ENCODE measurements at places on chromosomes 1 and 21.
A peak's percentile ranks its signal among the peaks of the same experiment; 100 is the strongest.

DNA sequence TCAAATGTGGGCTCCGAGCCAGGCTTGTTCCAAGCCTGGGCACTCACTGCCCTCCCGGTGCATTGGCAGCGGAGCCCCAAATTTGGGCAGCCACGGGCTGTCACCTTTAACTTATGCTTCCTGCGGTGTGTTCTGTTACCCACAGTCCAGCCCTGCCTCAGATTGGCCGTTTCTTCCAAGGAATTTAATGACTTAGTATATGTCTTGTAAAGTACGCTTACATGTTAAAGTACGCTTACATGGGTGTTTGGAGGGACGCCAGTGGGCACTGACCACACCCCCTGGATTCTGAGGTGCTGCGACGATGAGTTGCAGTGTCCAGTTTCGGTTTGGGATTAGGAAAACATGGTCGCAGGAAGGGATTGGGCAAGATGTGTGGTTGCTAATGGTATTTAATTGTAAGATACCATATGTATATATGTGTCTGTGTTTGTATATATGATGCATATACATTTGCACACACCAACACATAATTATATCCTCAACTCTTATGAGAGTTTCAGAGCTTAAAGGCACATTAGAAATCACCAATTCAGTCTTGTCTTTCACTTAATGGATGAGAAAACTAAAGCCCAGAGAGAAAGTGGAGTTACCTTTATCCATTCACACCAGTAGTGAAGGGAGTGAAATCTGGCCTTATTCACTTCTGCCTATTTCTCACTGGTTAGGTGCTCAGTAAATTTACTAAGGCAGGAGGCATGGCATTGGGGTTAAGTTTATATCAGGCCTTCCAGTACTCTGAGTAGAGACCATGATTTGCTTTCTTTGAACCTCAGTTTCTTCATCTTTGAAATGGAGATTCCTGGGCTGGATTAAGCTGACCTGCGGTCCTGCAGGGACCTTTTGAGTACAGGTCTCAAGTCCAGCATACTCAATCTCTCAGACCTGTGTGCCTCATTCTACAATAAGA, 1.0 kb downstream of the SMYD2 start:
- peak; percentile 71 for DNase-seq

DNA sequence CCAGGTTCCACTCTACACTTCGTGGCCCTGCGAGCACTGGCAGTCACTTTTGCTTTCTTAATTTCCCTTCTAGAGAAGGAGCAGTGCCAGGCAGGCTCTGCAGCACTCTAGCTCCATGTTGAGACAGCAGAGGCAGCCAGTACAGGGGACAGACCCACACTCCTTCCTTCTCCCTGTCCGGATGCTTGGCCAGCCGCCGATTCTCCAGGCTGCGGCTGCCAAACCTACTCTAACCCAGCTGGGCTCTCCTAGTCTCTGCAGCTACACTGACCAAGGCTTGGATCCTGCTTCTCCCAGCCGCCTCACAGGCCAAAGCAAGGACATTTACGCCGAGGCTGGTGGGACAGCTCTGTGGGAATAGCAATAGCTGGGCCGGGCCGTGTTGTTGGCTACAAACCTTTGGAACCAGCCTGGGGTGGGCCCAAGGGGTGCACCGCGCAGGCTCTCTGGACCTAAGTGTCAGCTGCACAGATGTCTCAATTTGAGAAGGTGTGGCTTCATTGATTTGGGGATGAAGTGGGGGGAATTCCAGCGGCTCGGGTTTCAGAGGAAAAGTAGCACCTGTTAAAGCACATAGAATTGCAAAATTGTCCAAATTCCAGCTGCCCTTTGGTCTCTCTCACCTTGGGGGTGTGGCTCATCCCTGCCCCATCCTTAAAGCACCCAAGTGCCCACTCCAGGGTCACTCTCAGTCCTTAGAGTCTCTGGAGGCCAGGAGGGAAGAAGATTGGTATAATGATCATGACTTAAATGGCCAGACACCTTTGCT, 3.2 kb downstream of the BARHL2 start:
- no peak for DNase-seq

- DNase-seq: no peak
Measured at GRCh38 chr1:16017076-16017460, 775 bp downstream of the HSPB7 start.

GRCh38 chr1:11977625-11978024, 2.6 kb upstream of the MFN2 start:
- peak; percentile 43 for DNase-seq

GRCh38 chr21:21713651-21714180, 715.5 kb downstream of the NCAM2 start:
- DNase-seq: peak; percentile 45

DNA sequence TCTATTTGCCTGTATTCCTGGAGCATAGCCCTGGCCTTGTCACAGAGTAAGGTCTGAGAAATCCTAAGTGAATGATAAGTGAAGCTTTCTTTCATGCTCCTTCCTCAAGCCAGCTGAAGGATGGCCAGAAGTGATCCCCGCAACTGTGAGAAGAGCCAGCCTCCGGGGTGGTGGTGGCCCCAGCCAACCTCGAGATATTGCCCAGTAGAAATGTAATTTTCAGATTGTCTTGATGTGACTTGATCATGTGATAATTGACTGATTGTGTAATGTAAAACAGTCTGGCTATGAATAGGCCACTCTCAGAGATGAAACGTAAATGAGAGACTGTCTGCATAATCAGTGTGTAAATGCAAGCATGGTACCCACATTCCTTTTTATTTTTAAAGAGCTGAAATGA, 242.4 kb upstream of the CAMK1G start:
- no peak for DNase-seq

- peak; percentile 65 for DNase-seq
Measured at GRCh38 chr1:237851210-237851845, 39.4 kb downstream of the ZP4 start.

DNA sequence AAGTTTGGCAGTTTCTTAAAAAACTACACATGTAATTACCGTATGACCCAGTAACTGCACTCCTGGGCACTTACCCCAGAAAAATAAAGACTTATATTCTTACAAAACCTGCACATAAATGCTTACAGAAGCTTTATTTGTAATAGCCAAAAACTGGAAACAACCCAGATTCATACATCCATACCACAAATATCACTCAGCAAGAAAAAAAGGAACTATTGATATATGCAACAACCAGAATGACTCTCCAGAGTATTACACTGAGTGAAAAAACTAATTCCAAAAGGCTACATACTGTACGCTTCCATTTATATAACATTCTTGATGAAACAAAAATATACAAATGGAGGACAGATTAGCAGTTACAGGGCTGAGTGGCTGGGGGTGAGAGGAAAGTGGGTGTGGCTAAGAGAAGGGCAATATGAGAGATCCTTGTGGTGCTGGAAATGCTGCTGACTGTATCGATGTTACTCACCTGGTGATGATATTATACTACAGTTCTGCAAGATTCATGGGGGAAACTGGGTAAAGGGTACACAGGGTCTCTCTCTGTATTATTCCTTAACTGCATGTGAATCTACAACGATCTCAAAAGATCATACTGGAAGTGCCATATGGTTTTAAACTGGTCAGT, 96.0 kb upstream of the GNG4 start:
- DNase-seq: peak; percentile 80

- no peak for DNase-seq
Measured at GRCh38 chr1:1680031-1680911, 12.3 kb downstream of the SLC35E2B start.

DNA sequence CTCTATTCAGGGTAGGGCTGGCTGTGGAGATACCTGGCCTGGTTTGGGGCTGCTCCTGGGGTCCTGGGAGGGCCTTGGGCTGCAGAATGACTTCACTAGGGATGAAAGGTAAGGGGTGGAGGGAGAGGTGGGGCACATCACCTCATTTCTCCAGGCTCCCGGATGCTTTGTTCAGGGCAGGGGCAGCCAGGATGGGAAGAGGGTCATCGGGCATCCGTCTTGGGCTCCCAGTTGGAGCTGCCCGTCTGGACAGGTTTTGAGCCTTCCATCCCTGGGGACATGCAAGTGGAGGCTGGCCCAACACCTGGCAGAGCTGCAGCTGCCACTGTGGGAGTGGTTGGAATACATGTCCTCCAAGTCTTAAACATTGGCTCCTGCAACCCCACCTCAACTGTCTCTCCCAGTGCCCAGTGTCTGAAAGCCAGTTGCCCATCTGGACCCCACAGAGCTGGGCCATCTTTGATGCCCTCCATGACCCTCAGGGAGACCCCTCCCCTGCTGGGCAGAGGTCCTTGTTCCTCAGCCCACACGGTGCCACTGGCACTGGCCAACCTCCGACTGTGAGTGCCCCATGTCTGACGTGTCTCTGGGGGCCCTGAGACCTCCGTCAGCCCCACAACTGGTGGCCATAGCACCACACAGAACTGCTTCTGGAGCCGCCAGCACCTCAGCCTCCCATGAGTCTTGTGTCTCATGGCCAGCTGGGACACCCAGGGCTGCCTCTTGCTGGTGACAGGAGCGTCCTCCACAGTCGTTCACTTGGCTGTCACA, 52.8 kb downstream of the TRIM11 start:
- DNase-seq: no peak

- DNase-seq: peak; percentile 29
Measured at GRCh38 chr1:169031566-169032224, 74.8 kb upstream of the ATP1B1 start.

DNA sequence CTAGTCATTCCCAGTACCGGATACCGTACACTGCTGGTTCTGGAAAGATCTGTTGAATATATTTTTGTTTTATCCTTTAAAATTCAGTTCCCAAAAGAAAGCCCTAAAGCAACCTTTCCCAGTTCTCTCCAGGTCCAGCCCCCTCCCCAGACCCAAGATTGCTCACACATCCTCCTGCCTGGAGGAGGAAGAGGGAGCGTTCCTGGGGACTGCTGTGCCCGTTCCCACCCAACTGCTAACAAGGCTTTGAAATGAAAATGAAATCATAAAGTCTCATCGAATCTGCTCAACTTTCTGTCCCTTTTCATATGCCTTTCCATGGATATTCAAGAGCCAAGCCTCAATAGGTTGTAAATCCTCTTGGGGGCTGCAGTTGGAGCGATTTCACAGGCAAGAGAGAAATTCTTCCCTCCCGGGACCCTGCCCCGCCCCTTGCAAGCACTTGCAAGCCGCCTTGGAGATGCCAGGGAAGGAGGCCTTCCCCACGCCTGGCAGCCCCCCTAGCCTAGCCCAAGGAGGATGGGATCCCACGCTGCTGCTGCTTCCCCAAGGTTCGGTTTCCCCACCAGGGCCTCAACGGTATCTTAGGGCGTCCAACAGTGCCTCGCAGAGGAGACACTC, 113.2 kb upstream of the CACHD1 start:
- no peak for DNase-seq

- no peak for DNase-seq
Measured at GRCh38 chr1:18340787-18341186, 139.9 kb upstream of the KLHDC7A start.

DNA sequence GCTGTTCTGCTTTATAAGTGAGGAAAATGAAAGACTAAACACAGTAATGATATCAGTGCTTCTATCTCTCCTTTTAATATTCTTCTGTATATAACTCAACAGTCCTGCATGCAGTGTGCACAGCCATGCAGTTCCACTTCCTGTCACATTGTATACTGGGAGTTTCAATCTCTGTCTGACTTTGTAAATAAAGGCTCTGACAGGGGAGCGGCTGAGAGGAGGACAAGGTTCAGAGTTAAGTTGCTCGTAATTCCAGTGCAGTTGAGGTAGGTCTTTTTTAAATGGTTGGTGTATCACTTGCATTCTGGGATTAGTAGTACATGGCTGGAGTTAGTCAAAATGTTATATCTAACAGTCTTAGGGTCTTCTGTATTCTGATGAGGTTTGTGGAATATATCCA, 264.5 kb downstream of the OLFM3 start:
- no peak for DNase-seq

DNA sequence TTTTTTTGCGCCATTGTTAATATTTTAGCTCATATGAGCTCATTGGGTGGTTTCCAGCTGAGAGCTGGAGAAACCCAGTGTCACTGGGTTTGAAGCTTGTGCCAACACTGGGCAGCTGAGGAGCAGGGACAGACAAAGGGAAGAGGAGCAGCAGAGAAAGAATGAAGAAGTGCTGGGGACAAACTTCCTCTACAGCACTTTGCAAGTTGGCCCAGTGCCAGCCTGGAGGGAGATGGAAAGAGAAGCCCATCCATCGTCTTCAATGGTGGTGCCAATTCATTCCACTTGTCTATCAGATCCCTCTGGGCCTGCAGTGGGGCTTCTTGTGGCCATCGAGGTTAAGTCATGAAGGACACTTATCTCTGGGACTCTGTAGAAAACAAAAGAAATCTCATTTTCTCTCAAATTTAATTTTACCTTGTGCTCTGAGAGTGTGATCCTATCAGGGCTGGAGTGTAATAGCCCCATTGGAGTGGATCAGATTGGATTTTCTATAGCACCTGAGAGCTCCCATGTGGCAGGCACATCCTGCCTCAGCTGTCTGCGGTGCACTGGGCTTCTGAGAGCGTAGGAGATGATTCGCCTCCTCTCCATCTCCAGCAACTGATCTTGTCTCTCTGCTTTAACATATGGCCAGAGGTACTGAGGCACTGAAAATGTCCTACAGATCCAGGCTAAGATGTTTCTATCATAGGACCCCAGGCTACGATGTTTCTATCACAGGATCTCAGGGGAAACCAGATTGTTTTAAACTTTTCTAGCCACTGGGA, 114.7 kb downstream of the TNR start:
- DNase-seq: no peak

- DNase-seq: no peak
Measured at GRCh38 chr1:18950401-18951026, 6.0 kb downstream of the IFFO2 start.

- DNase-seq: no peak
Measured at GRCh38 chr1:9852004-9852403, 28.2 kb upstream of the CLSTN1 start.

DNA sequence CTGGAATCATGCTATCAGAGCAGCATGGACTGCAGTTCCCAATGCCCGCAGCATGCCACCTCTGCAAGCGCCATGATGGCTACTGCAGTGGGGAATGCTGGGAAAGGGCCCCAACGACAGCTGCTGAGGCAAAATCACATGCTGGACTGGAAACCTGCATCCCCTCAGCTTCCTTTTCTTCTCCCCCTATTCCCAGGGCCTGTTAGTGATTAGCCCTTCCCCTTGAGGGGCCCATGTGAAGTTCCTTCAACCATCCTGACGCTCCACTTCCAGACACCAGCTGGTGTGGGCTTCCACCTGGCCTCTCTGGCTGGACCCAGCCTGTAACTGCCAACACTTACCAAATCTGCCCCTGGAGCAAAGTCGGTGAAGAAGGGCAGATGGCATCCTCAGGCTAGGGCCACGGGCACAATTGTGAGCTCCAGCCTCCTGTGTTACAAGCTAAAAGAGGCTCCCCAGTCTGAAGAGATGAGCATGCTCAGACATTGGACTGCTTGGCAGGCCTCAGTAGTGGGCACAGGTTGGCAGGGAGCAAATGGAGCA, 22.1 kb upstream of the SDC3 start:
- no peak for DNase-seq
